HuH-7.5 (cell line): ENCODE measurements at places on chromosomes 12 and 14.
A peak's percentile ranks its signal among the peaks of the same experiment; 100 is the strongest.

DNA sequence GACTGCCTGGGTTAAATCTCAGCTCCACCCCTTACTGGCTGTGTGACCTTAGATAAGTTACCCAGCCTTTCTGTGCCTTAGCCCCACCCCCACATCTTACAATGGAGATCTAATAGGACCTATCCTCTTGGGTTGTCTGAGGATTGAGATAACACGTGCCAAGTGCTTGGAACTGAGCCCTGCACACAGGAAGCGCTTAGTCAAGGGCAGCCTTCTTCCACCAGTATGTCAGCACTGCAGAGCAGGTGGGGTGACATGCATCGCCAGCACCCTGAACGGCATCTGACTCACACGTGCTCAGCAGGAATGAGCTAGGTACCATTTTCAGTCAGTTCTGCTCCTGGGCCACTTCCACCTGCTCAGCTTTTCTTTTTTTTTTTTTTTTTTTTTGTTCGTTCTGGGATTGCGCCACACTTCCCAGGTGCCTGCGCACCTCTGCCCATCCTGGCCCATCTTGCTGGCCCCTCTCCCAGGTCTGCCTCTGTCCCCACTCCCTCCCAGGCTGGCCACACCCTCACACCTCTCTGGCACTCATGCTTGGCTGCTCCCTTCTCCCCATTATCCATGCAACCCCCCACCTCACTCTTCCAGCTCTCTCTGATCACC is 19.6 kb downstream of the LGMN start:
- no peak for DNase-seq

DNA sequence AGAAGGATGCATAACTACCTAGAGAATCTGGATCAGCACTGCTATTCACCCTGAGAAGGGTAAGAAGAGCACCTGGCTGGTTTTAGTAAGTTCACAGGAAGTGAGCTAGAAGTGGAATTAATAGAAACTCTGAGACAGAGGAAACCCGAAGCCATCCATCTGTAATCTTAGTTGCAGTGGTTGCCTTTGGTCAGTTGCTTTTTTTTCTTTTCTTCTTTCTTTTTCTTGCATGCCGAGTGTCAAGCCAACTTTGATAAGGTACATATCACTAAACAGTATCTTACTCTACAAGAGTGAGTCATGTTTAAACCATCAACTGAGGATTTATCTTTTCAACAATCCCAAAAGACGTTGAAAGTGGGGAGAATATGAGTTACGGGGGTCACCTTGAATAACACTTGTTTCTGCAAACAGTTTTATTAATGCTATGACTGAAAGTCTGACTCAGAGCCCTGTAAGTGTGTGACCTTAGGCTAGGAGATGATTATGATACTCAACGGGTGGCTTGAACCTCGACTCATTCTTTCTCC is 26.7 kb downstream of the C12orf75 start:
- DNase-seq, result no peak

DNA sequence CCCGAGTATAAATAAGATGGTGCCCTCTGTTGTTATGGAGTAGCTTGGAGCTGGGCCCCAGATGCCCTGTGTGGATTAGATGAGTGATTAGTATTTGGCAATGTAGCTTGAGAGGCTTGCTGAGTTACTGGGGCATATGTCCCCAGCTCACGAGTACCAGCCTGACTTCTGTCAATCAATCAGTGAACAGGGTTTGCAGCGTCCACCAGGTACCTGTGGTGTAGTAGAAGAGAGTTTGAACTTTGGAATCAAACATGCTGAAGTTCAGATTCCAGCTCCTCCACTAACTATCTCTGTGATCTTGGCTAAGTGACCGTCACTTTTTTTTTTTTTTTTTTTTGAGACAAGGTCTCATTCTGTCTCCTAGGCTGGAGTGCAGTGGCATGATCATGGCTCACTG is 11.6 kb upstream of the TCL1B start:
- no peak for DNase-seq

GRCh38 chr14:81348061-81348460 is 52.1 kb downstream of the STON2 start:
- no peak for DNase-seq

DNA sequence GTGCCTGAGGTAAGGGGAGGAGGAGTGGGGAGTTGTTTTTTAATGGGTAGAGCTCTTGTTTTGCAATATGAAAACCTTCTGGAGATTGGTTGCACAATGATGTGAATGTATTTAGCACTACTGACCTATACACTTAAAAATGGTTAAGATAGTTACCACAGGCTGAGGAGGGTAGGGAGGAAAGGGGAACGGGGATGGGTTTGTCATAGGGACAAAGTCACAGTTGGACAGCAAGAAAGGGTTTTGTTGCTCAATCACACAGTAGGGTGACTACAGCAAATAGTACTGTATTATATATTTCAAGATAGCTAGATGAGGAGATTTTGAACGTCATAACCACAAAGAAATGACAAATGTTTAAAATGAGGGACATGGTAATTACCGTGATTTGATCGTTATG is 1562.4 kb downstream of the AACS start:
- no peak for DNase-seq

- no peak for DNase-seq
These were observed 55.6 kb downstream of the KCTD10 start for GRCh38 chr12:109421355-109422087.

DNA sequence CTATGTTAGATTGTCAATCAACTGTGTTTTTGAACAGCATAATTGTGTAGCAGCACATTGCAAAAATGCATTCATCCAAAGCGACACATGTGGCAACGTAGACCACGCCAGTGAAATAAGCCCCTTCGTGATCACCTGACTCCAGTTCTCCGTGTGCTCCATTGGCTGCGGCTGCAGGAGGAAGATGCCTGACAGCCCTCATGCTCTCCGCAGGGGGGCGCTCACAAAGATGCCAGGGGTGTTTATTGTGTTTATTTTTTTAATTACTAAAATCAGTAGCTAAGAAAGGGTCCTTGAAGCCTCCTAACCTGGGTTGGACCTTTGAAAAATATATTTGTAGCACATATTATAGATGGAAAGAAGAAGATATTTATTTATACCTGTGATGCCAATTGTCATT is 116.3 kb downstream of the SLC15A4 start:
- DNase-seq, result no peak

DNA sequence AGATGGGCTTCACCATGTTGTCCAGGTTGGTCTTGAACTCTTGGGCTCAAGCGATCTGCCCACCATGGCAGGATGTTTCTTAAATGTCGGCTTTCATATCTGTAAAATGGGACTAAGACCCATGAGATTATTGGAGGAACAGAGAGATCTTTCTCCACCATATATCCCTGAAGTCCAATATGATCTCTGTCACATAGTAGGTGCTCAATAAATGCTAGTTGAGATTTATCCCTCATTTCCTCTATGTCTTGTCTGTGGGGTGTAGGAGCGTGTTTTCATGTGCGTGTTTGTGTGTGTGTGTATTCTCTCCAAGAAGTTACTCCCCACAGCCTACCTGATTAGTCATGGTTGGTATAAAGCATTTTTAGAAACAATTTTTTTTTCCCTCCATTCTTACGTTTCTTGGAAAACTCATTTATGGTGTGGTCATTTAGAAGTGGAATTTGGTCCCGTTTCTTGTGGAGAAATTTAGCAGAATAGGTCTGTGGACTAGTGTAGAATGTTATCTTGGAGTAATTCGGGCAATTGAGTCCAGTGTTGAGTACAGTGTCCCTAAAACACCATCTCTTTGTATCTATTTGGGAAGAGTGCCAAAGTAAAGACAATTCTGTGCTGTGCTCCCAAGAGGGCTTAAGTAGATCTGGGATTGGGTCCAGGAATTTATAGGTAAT is 4.3 kb downstream of the STRAP start:
- no peak for DNase-seq

DNA sequence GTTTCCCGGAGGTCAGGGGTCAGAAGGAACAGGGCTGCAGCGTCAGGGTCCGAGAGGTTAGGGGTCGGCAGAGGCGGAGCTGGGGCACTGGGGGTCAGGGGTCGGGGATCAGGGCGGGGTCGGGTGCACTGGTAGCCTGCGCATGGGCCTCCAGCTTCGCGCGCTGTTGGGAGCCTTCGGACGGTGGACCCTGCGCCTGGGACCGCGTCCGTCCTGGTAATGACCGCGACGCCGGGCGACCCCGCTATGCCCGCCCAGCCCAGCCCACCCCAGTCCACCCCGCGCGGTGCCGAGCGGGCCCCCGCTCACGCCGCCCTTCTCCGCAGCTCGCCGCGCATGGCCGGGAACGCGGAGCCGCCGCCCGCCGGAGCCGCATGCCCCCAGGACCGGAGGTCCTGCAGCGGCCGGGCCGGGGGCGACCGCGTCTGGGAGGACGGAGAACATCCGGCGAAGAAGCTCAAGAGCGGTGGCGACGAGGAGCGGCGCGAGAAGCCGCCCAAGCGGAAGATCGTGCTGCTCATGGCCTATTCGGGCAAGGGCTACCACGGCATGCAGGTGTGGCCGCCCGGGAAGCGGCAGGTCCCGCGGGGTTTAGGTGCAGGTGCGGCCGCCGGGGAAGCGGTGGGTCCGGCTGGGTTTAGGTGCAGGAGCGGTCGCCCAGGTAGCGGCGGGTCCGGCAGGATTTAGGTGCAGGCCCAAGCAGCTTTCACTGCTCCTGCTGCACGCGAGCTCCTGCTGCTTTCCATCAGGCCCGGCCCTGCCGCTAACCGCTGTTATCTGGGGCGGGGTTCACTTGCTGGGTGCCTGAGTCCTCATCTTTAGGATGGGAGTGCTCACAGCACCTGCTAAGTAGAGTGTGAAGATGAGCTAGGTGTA is 743 bp downstream of the PUS1 start:
- DNase-seq, result peak; percentile 77

DNA sequence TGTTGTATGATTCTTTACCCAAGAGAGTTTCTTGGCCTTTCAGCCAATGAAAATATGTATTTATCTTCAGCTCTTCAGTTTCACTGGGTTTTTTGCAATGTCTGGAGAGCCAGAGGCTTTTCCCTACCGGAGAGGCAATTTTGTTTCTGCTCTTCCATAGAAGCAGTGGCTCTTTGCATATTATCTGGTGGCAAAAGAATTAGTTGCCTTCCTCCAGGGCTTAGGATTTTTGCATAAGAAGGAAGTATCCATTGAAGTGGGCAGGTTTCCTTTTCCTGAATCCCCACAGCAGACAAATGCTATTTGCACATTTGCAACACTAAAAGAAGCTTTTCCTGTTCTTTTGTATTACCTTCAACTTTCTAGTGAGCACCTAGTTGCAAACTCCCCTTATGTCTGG is 75.2 kb downstream of the NTS start:
- no peak for DNase-seq

- DNase-seq, result no peak
These were observed 393.5 kb downstream of the PCNX1 start for GRCh38 chr14:71300566-71301330.

DNA sequence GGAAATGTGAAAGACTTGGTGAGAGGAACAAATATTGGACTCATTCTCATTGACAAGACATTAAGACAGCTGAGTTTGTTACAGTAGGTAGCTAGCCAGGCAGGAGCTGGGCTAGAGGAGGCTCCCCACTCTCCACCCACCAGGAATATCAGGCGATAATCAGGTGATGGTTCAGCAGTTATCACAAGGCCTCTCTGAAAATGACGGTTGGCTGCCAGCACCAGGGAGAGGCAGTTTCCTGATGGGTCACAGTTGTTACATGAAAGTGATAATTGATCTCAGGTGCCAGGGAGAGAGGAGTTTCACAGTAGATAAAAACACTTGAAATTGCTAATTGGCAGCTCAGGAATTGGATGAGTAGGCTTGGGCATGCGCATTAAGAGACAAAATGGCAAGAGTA is 116.5 kb downstream of the TMTC2 start:
- no peak for DNase-seq

- peak; percentile 21 for DNase-seq
These were observed 59.2 kb downstream of the RASSF8 start for GRCh38 chr12:26017484-26018211.

GRCh38 chr12:94678379-94678778 is 28.0 kb upstream of the TMCC3 start:
- DNase-seq, result no peak

GRCh38 chr12:107684029-107684795 is 1.4 kb upstream of the PWP1 start:
- no peak for DNase-seq

DNA sequence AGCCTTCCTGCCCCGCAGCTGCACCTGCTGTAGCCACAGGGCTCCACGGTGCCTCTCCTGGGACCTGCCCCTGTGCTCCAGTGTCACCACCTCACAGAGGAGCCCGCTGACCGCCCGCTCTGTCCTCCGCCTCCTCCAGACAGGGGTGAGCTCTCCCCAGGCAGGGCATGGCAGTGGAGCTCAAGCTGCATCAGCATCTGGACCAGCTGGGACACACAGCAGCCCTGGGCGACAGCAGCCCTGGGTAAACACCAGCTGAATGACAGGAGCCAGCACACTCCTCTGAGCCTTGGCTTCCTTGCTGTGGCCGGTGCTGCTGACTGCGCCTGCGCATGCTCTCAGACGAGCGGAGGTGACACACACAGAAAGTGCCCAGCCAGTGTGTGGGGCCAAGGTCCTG is 22.0 kb downstream of the CHGA start:
- DNase-seq, result no peak

- no peak for DNase-seq
These were observed 4.0 kb downstream of the CD69 start for GRCh38 chr12:9756706-9757105.

- DNase-seq, result no peak
These were observed 17.7 kb downstream of the ZFHX2 start for GRCh38 chr14:23533652-23534435.
